Tibial artery (tissue), 4 donors: ENCODE measurements at places on chromosomes 4 and X.

DNA sequence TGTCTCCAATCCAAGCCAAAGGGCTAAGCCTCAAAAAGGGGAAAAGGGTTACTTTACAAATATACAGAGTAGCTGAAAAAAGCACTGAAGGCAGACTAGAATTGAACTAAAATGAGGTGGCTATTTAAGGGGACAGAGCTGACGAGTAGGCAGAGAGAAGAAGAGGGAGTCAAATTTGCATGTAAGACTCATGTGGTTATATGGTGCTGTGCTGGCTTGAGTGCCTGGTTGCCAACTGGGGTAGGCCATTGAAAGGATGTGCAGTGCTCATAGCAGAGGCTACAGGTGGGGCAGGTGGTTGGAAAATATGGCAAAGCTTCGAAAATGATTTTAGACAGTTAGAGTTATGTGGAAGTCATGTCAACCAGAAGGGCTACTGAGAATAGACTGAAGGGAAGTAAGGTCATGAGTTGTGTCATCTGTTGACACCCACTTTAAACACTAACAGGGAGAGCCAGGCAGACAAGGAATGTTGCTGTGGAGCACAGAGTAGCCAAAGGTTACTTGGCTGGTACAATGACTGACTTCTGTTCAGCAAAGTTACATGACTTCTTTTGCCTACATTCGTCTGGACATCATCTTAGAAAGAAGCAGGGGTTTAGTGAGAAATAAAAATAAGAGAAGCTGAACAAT lies 1210.4 kb downstream of the ADGRL3 start:
- no peak for DNase-seq

GRCh38 chr4:14711259-14711658 lies 291.0 kb upstream of the CPEB2 start:
- no peak for DNase-seq

GRCh38 chr4:57550198-57550597 lies 440.0 kb upstream of the IGFBP7 start:
- DNase-seq = no peak

- DNase-seq = no peak
Measured at GRCh38 chr4:1225272-1226143, 23.4 kb downstream of the CTBP1 start.

DNA sequence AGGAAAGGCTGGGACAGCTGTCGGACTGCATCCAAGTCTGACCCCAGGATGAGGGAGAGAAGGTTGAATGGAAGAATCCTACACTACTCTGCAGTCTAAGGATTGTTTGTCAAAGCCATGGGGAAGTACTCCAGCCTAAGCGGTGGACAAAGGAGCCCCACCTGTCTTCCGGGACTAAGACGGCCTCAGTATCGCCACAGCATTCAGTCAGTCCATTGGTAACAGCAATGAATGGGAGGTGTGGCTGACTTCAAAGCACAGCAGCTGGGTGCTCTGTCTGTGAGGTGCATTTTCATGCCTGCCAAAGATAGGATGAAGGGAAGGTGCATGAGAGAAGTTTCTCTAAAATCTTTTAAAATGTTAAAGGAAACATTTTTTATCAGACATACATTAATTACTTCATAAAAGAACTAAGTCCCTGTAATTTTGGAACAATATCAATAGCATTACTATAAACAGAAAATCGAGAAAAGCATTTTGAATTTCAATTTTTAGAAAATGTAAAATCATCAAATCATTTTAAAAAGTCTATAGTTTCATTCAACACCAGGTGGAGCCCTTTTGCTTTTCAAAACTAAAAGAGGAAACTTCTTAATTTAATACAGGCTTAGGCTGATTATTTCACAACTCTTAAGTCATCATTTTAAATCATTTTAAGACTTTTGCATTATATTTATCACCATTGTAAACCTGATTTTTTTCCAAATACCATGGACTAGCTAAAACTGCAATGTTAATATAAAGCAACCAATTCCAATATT lies 27.6 kb upstream of the INTU start:
- DNase-seq = no peak

- no peak for DNase-seq
Measured at GRCh38 chrX:131729295-131729694, 185.4 kb downstream of the OR13H1 start.

GRCh38 chr4:12778191-12778590 lies 705.9 kb downstream of the RAB28 start:
- DNase-seq = no peak

GRCh38 chrX:10633722-10634121 lies 13.3 kb upstream of the MID1 start:
- peak; percentile 69 for DNase-seq

GRCh38 chr4:187387739-187388138 lies 607.8 kb upstream of the ZFP42 start:
- DNase-seq = no peak

DNA sequence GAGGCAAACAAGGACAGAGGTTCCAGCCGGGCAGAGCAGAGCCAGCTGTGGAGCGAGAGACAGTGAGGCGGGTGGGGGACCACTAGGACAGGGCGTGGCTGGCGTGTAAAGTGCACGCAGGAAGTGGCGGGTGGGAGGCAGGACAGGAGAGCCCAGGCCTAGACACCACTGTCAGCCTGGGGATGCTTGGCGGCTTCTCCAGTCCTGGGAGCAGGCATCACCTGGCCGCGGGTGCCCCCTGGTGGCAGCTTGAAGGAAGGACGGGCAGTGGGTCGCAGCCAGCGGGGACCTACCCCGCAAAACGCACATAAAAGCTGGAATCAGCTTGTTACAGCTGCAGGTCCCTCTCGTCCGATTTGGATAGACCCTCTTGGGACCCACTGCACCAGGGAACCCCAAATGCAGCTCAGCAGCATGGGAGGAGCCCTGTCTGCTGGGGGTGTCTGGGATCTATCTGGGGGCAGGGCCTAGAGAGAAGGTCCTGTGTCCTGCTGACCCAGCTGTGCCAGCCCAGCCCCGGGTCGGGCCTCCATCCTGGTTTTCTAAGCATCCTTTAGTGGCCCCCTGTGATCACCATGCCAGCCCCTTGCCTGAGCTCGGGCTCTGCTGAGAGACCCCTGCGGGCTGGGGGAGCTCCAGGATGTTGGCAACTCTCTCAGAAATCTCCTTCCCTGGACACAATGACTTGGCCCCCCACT lies 57.7 kb downstream of the WFS1 start:
- DNase-seq = peak; percentile 67

DNA sequence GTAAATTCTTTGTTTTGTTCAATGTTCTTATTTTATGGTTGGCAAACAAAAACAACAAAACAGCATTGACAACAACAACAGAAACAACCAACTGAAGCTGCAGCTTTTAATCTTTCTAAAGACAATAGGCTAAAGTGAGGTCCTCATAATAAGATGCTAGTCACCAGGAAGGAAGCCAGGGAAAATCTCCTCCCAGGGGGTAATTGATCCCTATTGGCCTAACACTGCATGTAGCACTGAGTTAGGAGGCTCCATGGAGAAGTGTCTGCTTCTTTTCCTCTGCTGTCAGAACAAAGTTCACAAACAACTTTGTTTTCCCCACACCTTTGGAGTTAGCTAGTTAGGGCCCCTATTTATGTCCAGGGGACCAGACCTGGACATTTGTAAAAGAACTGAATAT lies 4.7 kb upstream of the LRAT start:
- no peak for DNase-seq

- DNase-seq = no peak
Measured at GRCh38 chrX:72180539-72180938, 1.0 kb upstream of the PIN4 start.

DNA sequence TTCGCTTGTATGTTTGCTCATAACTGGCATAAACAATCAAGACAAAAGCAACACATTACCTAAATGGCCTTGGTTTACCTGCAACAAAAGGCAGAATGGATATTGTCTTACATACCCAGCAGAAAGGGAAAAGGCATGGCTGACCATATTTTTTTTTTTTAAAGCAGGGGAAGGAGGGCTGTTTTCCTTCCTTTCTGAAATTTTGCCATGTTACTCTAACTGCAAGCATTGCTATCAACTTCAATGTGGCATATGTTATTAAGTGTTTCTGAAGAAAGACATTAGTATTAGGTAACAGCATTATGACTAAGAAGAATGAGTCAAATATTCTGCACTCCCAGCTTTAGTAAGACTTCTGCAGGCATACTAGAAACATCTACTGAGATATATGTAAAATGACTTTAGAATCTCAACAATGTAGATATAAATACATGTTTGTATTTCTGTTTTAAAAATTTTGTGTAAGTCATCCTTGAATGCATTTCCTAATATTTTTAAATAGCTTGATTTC lies 512.6 kb upstream of the FAM241A start:
- no peak for DNase-seq

GRCh38 chrX:109840585-109840984 lies 107.5 kb upstream of the ACSL4 start:
- peak; percentile 63 for DNase-seq

DNA sequence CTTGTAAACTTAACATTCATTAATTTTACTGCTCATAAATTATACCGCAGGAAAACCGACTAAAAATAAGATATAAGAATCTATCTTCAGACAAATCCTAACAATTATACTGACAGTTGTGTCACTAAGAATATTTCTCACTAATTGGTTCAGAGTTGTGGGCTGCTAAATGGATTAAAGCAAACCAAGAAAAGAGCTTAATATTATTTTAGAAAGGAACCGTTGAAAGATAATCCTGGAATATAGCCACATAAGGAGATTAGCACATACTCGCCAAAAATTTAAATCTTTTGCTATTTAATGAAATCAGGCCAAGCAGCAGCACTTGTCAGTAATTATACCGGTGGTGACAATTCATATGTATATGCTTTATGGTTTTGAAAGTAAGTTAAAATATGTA lies 132.8 kb downstream of the SLIT2 start:
- DNase-seq = no peak

- no peak for DNase-seq
Measured at GRCh38 chrX:134717698-134718097, 59.4 kb upstream of the PLAC1 start.

DNA sequence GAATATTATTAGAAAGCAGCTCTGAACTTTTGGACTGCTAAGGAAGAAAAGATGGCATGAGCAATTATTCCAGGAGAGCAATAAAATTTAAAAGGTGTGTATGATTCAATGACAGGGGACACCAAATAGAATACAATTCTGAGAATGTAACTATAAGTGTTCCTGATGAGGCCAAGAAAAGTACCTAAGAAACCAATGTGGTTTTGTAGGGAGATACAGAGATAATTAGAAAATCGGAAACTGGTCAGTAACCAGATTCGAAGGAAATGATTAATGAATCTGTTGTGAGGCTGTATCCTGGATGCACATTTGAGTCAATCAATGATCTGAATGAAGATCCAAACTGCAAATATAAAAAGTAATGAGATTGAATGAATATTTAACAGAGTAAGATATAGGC lies 6.0 kb downstream of the NOA1 start:
- no peak for DNase-seq

- DNase-seq = no peak
Measured at GRCh38 chrX:103347682-103348397, 8.5 kb upstream of the TCEAL9 start.

DNA sequence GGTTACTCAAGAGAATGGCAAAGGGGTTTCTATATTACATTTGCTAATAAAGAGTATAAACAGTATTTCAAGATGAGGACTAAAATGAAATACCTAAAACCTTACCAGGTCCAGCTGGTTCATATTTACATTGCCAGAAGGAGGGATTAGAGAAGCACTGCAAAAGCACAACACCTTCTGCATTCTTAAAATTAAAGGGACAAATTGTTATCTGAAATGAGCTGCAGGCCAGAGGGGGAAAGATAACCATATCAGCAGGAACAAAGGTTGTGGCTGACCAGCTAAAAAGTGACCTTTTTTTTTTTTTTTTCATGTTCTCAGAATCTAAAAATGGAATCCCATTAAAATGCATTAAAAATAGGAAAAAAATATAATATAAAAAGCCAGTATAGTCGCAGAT lies 39.7 kb downstream of the AFF2 start:
- no peak for DNase-seq

DNA sequence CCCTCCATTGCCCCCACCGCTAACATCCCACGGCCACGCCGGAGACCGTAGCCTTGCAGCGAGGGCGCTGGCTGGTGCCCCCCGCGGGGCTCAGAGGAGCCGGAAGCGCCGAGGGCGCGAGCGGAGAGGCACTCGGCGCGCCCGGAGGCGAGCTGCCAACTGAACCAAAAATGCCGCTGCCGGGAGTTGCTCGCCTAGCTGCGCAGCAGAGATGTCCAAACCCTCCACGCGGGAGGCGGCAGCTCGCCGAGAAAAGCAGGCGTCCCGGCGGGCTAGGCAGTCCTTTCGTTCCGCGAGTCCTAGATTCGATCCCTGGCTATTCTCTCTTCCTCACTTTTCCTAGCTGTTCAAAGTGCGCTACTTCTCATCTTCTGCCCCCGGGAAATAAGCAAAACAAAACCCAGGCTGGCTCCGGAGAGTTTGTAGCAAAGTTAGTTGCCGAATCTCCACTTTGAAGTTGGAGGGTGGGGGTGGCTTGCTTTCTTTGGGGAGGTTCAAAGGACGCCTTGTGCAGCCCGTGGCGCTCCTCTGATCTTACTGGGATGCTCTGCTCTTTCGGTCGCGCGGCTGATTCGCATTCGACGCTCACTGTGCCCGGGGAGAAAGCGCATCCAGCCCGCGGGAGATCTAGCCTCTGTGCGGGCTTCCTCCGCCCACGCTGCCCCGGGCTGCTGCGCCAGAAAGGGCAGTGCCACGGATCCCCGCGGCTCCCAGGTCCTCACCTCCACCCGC lies 723 bp downstream of the NKX6-1 start:
- DNase-seq = no peak

DNA sequence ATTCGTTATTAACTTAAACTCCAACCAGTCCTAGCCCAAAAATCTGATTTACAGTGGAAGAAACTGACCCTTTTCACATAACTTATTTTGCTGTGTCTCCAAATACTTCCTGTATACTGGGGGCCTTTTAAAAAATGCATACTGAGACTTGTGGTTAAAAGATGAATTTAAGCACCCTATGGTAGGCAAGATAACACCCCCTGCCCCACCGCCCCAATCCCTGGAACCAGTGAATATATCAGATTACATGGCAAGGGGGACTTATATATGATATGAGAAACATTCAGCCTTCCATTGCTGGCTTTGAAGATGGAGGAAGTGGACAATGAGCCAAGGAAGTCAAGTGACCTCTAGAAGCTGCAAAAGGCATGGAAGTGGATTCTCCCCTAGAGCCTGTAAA lies 3.1 kb upstream of the CLCN3 start:
- no peak for DNase-seq

DNA sequence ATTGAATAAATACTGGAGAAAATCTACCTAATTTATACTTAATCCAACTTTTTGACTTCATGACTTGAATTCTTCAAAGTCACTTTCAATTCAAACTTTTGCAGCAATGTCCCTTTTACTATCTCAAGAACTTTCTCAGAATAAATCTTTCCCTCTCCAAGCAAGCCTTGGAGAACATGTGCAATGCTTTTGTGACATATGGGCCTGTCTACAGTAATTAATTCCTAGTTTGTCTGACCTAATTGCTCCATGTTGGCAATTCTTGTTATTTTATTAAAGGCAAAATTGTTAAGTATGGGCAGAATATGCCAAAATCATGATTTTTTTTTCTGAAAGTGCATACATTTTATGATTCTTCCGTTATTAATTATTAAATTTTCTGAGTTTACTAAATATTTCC lies 1115.3 kb downstream of the PDHA2 start:
- no peak for DNase-seq
